ENCODE measurements at places on chromosomes 5 and 9.

- no peak for DNase-seq
Measured at GRCh38 chr9:73805111-73805510, 653.4 kb downstream of the ANXA1 start.

DNA sequence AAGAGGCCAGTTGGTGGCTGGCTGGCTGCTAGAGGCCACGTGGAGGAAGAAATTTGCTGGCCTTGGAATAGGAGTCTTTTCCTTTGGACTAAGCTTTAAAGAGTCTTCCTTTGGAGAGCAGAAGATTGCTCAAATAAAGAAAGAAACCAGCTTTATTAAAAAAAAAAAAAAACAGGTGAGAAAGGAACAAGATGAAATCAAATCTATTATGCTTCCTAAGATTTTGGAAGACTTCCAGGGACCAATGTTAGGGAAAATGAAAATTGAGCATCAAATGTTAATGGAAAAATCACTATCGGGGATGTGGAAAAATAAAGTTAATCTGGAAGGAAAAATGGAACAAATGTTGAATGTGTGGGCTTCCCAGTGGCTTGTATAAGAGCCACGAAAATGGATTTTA lies 153.1 kb downstream of the TTC39B start:
- no peak for DNase-seq

- no peak for DNase-seq
Measured at GRCh38 chr5:114097570-114097969, 264.3 kb upstream of the KCNN2 start.

DNA sequence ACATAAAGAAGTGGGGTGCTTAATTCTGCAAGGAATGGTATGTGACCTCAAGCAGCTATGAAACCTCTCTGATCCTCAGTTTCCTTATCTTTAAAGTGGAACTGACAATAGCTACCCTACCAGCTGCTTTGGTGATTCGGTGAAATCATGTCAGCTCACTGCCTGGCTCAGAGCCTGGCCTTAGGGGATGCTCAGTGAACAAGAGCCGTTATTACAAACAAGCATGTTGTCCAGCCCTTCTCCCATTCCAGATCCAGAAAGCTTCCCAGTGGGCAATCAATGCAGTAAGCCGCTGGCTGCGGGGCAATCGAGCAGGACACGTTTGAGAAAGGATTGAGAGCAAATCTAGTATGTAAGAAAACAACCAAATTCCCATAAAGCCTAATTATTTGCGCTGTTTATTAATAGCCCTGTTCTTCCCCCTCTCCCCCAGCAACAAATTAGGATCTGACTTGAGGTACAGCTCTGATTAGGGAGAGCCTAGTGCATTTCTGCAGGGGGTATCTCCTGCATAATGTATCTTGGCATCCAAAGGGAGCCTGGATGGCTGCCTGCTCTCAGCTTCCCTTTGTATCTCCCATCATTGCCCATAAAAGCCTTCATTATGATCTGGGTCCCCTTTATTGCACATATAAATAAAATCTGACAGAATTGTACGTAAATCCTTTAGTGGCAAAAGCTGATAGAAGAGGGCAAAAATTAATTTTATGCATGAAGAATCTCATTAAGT lies 371.4 kb downstream of the TMEM232 start:
- no peak for DNase-seq

- DNase-seq, result no peak
Measured at GRCh38 chr5:141632650-141633049, 4.0 kb downstream of the HDAC3 start.

GRCh38 chr5:68169903-68170302 lies 45.7 kb upstream of the PIK3R1 start:
- DNase-seq, result no peak

DNA sequence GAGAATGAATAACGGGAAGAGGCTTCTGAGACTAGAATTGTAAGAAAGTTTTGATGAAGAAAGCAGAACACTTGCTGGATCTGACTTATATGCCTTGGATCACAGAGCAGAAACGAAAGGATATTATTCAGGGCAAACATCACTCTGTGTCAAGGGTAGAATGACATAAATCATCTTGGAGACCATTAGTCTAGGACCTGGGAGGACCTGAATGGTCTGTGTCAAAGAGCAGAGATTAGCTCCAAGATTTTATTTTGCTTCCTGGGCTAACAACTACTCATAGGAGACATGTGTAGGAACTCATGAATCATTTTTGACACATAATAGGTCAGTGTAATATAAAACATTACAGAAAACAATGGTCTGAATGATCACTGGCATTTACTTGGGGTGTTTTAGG lies 417.9 kb downstream of the SLCO4C1 start:
- no peak for DNase-seq

GRCh38 chr9:113525831-113526230 lies 62.3 kb downstream of the RGS3 start:
- peak; percentile 11 for DNase-seq

DNA sequence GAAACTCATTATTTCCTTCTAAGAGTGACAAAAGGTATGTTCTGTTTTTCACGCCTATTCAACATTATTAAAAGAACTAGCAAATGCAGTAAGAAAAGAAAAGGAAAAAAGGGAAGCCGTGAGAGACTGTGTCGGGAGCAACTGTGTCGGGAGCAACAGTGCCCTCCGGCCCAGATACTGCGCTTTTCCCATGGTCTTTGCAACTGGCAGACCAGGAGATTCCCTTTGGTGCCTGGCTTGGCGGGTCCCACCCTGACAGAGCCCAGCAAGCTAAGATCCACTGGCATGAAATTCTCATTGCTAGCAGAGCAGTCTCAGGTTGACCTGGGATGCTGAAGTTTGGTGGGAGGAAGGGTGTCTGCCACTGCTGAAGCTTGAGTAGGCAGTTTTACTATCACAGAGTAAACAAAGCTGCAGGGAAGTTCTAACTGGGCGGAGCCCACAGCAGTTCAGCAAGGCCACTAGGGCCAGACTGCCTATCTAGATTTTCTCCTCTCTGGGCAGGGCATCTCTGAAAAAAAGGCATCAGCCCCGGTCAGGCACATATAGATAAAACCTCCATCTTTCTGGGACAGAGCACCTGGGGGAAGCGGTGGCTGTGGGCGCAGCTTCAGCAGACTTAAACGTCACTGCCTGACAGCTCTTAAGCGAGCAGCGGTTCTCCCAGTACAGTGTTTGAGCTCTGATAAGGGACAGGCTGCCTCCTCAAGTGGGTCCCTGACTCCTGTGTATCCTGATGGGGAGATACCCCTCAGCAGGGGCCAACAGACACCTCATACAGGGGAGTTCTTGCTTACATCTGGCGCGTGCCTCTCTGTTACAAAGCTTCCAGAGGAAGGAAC lies 1237.4 kb upstream of the CDH18 start:
- no peak for DNase-seq

DNA sequence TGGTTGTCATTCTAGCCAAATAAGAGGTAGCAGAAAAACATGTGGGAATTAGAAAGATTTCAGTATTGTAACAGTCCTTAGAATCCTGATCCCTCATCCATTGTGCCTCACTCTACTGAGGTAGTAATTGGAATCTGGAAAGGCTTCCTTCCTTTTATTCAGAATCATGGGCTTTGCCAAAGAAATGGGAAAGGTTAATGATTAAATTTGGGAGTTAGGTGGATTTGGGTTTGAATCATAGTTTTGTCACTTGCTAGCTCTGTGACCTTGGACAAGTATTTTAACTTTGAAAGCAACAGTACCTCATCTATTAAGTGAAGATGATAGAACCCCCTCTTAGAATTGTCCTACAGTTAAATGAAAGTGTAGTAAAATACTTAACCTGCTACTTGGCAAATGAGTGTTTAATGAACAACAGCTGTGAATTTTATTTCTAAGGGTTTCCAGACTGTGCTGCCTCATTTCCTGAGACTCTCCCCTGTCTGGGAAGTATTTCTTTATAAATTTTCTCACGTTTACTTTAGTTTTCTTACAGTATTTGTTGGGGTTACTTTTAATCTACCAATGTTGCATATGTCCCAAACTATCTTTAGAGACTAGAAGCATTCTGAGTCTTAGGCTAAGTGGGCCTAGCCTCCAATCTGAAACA lies 11.7 kb downstream of the SPDL1 start:
- no peak for DNase-seq

DNA sequence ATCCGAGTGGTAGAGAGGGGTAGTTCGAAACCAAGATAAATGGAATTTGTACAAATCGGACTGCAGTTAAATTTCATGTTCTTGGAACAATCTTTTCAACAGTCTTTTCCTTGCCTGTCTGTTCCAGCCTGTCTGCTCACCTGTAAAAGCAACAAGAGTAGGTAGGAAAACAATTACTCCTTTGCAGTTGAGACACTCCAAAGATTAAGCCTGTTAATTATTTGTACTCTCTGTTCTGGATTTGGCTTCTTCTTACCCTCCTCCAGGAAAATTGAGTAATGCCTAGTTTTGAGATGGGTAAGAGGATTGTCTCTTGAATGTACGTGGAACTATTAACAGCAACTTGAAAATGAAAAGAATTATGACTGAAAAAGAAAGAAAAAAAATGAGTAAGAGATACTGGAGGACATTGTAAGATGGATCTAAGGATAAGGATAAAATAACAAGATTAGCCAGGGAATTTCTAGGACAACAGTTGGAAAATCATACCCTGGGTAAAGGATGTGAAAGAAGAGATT lies 24.3 kb downstream of the SPAAR start:
- no peak for DNase-seq

DNA sequence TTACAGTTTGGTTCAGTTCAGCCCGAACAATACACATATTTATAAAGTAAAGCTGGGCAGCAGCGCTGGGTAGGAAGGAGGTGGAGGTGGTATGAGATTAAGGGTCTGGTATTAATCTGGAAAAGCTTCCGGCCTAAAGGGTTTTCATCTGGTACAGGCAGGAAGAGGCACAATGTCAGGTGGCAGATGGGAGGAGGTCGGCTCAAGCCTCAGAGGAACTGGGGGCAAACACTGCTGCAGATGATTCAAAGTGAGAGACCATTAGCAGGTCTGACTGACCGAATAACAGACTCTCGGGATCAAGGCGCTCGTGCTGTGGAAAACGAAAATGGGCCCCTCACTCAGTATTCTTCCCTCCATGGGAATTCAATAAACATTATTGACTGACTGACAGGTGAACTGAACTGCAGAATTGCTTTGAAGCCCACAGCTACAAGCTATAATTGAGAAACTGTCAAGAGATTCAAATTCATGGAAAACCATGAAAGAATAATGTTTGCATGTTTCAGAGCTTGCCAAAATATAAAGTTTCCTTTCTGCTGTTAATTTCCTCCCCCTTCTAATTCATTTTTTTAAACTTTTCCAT lies 75.3 kb downstream of the TMEM167A start:
- DNase-seq, result no peak

- DNase-seq, result no peak
Measured at GRCh38 chr5:29780401-29780800, 1413.1 kb upstream of the CDH6 start.

DNA sequence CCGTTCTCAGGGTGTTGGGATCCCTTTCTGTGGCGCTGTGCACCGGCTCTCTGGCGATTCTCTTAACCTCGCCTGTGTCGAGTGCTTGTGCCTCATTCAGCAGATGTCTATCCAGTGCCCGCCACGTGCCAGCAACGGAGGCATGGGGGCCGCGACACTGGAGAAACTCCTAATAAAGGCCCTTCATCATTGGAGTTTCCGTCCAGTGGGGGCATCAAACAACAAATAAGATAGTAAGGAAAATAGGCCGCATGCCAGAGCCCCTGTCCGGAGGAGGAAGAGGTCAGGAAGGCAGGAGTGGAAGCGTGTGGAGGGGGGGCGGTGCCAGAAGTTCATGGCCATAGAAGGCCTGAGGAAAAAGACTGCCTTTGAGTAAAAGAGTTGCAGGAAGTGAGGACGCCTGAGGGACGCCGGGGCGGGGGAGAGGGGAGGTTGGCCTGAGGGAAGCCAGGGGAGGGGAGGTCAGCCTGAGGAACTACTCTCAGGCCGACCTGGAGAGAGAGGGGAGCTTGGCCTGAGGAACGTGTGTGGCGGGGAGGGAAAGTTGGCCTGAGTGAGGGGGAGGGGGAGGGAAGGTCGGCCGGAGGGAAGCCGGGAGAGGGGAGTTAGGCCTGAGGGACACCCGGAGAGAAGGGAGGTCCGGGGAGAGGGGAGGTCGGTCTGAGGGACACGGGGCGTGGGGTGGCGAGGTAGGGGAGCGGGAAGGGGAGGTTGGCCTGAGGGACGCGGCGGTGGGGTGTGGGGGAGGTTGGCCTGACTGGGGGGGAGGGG lies 82.2 kb downstream of the CACNA1B start:
- no peak for DNase-seq

DNA sequence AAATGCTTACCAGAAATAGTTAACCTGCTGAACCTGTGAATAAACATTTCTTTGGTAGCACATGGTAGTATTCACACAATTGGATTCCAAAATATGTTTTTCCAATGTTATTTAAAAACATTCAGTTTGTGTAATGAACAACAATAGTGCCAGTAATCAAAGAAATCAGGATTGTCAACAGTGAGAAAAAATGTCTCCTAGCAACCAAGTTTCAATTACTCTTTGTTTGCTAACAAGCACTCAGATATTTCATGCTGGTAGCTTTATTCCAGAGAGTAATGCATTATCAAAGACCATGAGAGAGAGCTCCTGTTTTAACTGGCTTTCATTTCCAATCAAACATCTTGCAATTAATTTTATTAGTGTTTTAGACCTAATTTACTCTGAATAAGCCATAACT lies 768.1 kb upstream of the GRAMD2B start:
- no peak for DNase-seq

DNA sequence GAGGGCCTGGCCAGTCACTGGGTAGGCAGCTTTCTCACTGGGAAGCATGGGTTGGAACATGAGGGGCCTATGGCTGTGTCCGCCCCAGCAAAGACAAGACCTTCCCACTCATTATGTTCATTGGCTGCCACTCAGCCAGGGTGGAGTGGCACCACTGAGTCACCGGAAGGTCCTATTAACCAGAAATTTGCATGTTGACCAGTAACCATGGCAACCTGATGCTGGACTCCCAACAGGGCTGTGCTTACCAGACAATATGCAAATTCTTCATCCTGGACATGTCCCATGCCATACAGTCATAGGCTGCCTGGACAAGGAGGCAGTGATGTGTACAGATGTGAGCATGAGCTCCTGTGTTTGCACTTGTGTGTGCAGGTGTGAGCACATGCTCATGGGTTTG lies 66.7 kb downstream of the PSD2 start:
- DNase-seq, result no peak

DNA sequence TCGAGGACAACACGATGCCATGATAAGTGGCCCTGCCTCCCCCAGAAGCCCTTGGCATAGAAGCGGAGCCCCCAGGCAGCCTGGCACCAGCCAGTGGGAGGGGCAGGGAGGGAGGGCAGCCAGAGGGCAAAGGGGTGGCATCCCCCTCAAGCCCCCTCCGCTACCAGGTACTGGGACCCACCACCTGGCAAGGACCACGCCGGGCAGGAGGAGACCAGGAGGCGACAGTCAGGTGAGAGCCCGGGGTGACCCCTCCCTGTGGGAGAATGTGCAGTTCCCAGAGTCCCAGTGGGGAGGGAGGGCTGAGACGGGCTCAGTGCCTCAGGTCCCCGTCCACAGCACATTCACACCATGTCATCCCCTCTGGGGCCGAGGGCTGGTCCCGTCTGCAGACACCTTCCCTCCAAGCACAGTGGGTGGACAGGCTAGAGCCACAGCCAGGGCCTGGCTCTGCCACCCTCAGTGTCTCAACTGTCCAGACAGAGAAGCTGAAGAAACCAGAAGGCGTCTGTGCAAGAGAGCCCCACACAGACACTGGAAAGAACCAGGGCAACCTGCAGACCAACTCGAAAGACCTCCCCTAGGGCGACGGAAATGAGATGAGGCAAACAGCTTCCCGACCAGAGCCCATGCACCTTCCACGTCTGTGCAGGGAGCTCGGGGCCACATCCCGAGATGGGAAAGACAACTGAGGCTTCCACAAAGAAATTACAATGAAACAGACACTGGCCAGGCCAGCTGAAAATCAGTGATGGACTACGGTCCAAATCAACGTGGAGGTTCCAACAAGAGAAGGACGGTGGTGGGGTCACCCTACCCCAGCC lies 11.1 kb downstream of the BRD3 start:
- DNase-seq, result peak; percentile 9

- DNase-seq, result no peak
Measured at GRCh38 chr5:24264547-24264946, 380.2 kb downstream of the CDH10 start.
